ENCODE measurements at places on chromosomes 2 and 18.

GRCh38 chr18:62812242-62812641 is 96.9 kb downstream of the PHLPP1 start:
- no peak overlapping the region for H3K27ac ChIP-seq
- H3K4me1 ChIP-seq, result peaks cover 3% of the 10 kb centered on the region
- H3K4me3 ChIP-seq, result no peak overlapping the region
- DNase-seq, result no peak

- no peak for DNase-seq
- H3K27me3 ChIP-seq, result no peaks in the 10 kb centered on the region
- H3K4me1 ChIP-seq, result no peaks in the 10 kb centered on the region
- no peak overlapping the region for H3K27ac ChIP-seq
- no peaks in the 10 kb centered on the region for H3K36me3 ChIP-seq
- no peak overlapping the region for H3K4me3 ChIP-seq
Measured at GRCh38 chr2:4357121-4357520, 653.7 kb downstream of the DCDC2C start.

DNA sequence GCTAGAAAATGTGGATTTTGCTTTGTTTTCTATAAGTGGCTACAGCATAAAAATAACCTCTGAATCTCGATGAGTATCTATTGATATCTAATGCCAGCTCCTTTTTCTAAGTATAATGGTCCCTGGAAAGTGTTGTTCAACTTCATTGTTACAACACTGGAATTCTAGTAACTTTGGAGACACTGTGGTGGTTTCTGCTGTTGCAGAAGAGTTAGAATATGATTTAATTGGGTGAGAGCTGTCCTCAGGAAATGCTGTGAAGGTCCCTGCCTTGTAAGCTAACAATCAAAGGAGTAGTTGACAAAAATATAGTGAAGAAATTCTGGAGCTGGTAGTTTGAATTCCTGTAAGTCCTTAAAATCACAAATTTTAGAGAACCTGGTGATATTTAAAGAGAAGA is 62.1 kb downstream of the C18orf63 start:
- H3K4me1 ChIP-seq, result peaks cover 26% of the 10 kb centered on the region
- H3K27ac ChIP-seq, result peak overlapping the region; percentile 48
- H3K27me3 ChIP-seq, result peaks cover 5% of the 10 kb centered on the region
- no peak overlapping the region for H3K4me3 ChIP-seq

- no peaks in the 10 kb centered on the region for H3K4me1 ChIP-seq
- no peak for DNase-seq
- no peaks in the 10 kb centered on the region for H3K27me3 ChIP-seq
- no peak overlapping the region for H3K27ac ChIP-seq
- H3K4me3 ChIP-seq, result no peak overlapping the region
Measured at GRCh38 chr2:123720760-123721159, 304.3 kb upstream of the CNTNAP5 start.

DNA sequence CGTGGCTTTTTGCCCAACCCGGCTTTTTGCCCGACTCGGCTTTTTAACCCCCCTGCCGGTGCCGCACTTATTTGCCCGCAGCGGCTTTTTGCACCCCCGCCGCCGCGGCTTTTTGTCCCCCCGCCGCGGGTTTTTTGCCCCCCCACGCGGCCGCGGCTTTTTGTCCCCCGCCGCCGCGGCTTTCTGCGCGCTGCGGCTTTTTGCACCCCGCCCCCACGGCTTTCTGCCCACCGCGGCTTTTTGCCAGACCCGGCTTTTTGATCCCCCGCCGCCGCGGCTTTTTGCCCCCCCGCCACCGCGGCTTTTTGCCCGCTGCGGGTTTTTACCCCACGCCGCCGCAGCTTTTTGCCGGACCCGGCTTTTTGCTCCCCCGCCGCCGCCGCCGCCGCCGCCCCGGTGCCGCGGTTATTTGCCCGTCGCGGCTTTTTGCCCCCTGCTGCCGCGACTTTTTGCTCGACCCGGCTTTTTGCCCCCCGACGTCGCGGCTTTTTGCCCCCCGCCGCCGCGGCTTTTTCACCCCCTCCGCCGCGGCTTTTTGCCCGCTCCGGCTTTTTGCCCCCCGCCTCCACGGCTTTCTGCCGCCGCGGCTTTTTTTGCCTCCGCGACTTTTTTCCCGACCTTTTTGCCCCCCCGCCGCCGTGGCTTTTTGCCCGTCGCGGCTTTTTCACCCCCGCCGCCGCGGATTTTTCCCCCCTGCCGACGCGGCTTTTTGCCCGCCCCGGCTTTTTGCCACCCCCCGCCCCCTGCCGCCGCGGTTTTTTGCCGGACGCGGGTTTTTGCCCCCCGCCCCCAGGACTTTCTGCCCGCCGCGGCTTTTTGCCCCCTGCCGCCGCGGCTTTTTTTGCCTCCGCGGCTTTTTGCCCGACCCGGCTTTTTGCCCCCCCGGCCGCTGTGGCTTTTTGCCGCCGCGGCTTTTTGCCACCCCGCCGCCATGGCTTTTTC is 2786.5 kb downstream of the RPIA start:
- peaks cover 12% of the 10 kb centered on the region for H3K27me3 ChIP-seq
- H3K36me3 ChIP-seq, result peaks cover 5% of the 10 kb centered on the region
- H3K27ac ChIP-seq, result no peak overlapping the region

GRCh38 chr2:47344890-47345589 is 57.9 kb upstream of the MSH2 start:
- no peak overlapping the region for H3K4me3 ChIP-seq
- H3K36me3 ChIP-seq, result no peaks in the 10 kb centered on the region
- H3K27me3 ChIP-seq, result peaks cover 28% of the 10 kb centered on the region
- no peaks in the 10 kb centered on the region for H3K4me1 ChIP-seq

DNA sequence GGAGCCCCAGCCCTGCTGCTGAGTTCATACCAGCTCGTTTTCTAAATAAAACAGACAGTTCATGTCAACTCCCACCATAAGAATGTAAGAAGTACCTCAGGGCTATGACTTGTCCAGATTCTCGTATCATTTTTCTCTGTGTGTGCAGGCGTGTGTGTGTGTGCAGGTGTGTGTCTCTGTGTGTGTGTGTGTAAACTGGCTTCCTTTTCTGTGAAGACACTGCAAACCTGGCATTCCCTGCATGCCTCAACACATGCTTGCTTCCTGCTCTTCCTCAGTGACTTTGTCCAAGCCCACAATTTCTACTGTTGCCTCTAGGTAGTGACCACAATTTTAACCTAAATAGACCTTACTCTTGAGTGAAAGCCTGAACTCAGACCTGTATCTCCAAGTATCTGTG is 879.0 kb downstream of the SLC4A3 start:
- no peaks in the 10 kb centered on the region for H3K27me3 ChIP-seq
- no peak overlapping the region for H3K27ac ChIP-seq
- no peaks in the 10 kb centered on the region for H3K4me1 ChIP-seq
- no peak overlapping the region for H3K4me3 ChIP-seq

DNA sequence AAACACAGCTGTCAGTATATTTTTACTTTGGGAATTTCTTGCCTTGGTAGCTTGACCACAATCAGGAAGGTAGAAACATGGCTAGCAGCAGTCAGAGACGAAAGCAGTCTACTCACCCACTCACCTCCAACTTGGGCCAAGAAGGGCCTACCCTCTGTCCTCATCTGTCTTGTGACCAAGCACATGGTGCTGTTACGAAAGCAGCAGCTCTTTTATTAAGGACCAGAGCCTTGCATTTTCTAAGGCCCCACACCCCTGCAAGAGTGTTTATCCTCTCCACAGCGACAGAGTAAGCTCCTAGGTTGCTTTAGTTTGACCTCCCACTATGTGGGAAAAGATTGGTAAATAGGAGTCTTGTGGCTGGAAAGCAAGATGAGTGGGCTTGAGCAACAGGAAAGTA is 31.3 kb upstream of the MSTN start:
- no peak overlapping the region for H3K4me3 ChIP-seq
- H3K27ac ChIP-seq, result no peak overlapping the region
- no peaks in the 10 kb centered on the region for H3K27me3 ChIP-seq

GRCh38 chr2:181430406-181431118 is 26.6 kb upstream of the ITGA4 start:
- no peak for DNase-seq
- H3K4me3 ChIP-seq, result no peak overlapping the region
- H3K27me3 ChIP-seq, result no peaks in the 10 kb centered on the region
- peaks cover 14% of the 10 kb centered on the region for H3K4me1 ChIP-seq

- DNase-seq, result no peak
- no peaks in the 10 kb centered on the region for H3K4me1 ChIP-seq
- H3K27me3 ChIP-seq, result no peaks in the 10 kb centered on the region
Measured at GRCh38 chr2:42537493-42537892, 30.9 kb upstream of the MTA3 start.

Data from activated CD4-positive, alpha-beta memory T cell treated with anti-CD3 and anti-CD28 coated beads, Interleukin-2, amount 10 ng/mL, durations not matched to agents 7 days and 5 days (primary cell).